ENCODE measurements at places on chromosomes 6 and 20.

GRCh38 chr6:41073203-41073967, 611 bp downstream of the NFYA start:
- peak; percentile 71 for DNase-seq

DNA sequence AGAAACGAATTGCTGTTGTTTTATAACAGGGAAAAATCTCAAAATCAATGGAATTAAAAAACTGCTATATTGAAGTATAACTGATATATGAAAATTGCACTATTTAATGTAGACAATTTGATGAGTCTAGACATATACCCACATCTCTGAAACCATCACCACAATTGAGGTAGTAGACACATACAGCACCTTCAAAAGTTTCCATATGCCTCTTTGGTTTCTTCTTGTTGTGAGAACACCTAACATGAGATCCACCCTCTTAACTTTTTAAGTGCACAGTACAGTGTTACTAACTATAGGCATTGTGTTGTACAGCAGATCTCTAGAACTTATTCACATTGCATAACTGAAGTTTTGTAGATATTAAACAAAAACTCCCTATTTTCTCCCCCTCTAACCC, 14.0 kb upstream of the SLC17A5 start:
- no peak for DNase-seq

- DNase-seq: no peak
Observed at GRCh38 chr6:146860583-146860982, 261.8 kb downstream of the ADGB start.

DNA sequence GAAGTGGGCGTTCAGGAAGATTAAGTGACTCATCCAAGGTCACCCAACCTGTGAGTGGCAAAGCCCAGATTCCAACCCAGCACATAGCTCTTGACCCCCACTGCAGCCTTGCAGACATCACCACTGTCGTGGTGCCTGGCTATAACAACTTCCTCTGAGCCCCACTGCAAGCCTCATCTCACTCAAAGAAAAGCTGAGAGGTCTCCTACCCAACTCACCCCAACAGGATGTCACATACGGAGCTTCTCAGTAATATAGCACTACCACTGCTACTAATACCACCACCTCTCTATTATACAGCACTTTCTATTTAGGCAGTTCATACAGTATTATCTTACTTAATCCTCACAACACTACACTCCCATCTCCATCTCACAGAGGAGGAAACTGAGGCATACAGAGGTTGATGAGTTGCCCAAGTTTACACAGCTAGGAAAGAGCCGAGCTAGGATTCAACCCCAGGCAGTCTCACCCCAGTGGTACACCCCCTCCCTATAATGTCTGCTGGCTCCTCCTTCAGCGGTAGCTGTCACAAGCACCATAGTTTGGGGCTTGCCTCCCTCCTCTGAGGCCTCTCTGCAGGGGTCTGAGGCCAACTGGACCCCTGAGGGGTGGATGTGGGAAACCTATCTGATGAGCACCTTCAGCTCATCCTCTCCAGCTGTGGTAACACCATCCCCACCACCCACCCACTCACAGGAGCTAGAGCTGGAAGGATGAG, 19.5 kb downstream of the TFEB start:
- no peak for DNase-seq

DNA sequence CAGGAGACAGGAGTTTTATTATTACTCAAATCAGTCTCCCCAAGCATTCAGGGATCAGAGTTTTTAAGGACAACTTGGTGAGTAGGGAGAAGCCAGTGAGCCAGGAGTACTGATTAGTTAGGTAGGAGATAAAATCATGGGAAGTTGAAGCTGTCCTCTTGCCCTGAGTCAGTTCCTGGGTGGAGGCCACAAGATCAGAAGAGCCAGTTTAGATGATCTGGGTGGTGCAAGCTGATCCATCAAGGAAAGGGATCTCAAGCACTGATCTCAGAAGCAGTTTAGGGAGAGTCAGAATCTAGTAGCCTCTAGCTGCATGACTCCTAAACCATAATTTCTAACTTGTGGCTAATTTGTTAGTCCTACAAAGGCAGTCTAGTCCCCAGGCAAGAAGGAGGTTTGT, 706.5 kb upstream of the MAP3K7 start:
- no peak for DNase-seq

- DNase-seq: no peak
Observed at GRCh38 chr6:32847795-32848194, 3.9 kb upstream of the PSMB8 start.

DNA sequence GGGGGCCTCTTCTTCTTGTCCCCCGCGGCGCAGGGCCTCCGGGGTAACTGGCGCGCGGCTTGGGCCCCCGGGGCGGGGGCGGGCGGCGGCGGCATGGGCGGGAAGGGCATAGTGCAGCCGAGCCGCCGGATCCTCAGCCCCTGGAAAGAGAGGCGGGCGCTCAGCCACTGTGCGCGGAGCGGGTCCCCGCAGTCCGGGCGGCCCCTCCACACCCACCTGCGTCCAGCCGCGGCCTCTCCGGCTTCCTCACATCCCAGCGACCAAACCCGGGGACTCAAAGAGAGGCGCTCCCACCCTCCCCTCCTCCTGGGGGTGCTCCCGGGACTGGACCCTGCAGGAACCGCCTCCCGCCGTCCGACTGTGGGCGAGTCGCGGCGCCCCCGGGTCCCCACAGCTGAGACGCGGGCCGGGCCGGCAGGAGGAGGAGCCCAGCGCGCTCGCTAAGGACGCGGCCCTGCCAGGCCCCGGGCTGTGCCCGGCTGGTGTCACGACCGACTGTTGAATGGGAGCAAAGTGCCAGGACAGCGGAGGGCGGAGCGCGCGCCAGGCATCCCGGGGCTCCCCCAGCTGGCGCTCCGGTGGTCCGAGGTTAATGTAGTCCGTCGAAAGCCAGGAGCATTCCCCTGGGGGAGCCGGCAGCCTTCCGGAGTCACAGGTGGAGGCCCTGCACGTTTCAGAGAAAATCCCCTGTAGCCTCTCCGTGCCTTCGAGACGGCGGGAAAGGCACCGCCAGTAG, at the start of gene PRR18:
TSS of gene PRR18 (minus strand) at position 360 of the 736 bp plus-strand sequence. CDS start at position 110, 250 bp downstream.
- DNase-seq: no peak

GRCh38 chr6:135479601-135480000, 17.9 kb downstream of the AHI1 start:
- DNase-seq: no peak

DNA sequence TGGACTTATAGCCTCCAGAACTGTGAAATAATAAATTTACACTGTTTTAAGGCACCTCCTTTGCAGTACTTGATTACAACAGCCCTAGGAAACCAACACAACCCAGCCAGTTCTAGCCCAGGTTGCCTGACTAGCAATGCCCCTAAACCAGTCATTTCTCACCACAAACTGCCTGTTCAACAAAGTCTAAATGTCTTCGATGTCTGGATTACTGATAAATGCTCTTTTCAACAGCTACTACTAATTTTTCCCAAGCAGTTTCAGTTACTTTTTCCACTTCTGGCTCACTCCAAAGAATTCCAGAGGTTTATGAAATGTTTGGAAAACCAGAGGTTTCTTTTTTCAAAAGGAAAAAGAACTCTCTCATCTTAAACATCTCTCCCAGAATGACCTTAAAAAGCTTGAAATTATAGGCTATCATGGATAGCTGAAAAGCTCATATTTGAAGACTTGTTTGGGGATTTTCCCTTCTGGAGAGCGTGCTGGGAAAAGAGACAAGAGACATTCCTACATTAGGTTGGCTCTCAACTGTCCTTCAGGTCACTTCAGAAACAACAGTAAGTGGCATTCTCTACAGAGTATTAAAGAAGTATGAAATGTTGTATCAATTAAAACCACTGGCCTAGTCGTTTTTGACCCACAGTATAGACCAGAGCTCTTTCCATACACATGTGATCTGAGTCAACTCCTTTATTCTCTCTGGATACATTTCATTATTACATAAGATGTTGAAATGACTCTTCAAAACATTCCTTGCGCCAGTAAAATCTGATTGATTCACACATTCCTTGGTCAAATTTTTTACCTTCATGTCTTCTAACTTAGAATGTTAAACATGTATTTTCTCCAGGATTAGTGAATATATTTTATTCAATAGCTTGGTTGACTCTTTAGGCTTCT, 265.9 kb downstream of the COL12A1 start:
- DNase-seq: no peak

GRCh38 chr6:37192666-37193065, 22.7 kb downstream of the PIM1 start:
- no peak for DNase-seq

DNA sequence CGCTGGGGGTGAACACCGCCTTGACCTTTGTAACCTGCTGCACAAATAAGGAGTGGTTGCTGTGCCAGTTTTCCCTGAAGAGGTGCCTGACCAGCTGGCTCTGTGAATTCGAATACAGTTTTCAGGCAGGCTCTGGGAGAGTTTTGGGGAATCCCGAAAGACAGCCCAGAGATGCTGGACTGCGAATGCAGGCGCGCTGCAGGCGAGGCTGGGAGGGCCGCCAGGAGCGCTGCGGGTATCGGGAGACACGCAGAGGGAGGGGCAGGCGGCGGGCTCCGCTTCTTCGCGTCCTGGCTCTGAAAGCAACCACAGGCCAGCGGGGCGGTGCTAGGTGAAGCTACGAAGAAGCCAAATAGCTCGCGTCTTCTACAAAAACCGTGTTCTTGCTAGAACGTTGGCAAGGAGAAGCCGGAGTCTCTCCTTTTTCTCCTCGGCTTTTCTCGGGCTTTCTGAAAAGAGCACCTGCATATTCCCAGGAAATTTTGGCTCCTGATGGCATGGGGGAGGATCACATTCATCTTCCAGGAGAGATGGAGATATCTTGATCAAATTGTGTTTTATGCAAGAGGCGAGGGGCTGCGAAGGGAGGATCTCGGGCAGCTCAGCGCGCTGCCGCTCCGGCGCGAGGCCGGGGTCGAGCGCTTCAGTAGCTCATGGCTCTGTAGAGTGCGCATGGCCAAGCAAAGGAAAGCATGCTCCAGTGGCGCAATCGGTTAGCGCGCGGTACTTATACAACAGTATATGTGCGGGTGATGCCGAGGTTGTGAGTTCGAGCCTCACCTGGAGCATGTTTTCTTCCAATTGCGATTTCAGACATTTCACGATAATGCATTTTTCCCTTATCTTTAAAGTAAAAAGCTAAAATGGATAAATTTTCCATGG, 158.1 kb upstream of the ZNF184 start:
- DNase-seq: no peak

- no peak for DNase-seq
Observed at GRCh38 chr20:3502878-3503277, 32.1 kb downstream of the ATRN start.

- DNase-seq: no peak
Observed at GRCh38 chr20:6395695-6396094, 272.9 kb upstream of the FERMT1 start.

DNA sequence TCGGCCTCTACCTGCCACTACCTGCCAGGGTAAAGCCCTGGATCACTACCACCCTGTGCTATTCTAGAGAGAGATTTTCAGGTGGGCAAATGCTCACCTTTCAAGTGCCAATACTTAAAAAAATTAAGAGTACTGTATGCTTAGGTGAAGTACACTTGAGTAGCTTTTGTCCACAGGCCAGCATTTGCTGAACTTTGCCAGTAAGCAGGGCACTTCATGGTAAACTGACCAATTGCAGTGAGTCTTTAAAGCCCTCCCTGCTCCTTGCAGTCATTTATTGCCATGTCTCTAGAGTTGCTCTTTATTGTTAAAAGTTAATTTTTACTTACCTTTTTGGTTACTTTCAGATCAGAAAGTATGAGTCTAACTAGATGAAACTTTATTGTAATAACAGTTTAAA, 58.5 kb downstream of the PLAGL1 start:
- DNase-seq: no peak

DNA sequence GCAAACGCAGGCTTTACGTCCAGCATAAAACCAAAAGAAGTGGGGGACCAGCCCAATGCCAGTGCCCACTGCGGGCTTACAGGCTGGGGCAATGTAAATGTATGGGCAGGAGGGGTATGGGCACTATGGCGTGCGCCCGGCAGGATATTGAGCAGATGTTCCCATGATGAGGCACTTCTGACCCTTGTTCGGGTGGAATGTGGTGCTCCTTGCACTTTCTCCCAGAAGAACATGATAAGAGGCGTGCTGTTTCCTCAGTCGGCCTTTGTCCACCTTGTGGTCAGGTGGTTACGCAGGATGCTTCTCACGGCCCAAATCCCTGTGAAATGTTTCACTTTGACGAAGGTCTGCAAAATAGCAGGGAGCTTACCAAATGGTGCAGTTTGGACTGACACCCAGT, 4.8 kb upstream of the GPR31 start:
- no peak for DNase-seq

GRCh38 chr6:26613689-26614683, 17.2 kb downstream of the ABT1 start:
- no peak for DNase-seq

DNA sequence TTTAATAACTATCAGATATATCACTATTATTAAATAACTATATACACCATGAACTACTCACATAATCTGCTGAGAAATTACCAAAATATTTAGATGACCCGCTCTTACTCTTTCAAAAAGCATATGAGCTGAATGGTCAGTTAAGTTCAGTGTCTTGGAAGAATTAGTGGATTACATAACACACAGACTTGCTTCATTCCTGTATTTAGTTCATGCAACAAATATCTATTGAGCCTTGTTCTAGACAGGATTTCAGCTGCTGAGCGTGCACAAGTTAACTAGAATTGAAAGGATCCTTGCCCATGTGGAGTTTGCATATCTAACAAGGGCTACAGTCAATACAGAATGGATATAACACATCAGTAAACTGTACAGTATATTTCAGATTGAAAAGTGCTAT, 566.2 kb downstream of the CBLN4 start:
- no peak for DNase-seq

GRCh38 chr20:9040863-9041524, 27.9 kb upstream of the PLCB4 start:
- no peak for DNase-seq

DNA sequence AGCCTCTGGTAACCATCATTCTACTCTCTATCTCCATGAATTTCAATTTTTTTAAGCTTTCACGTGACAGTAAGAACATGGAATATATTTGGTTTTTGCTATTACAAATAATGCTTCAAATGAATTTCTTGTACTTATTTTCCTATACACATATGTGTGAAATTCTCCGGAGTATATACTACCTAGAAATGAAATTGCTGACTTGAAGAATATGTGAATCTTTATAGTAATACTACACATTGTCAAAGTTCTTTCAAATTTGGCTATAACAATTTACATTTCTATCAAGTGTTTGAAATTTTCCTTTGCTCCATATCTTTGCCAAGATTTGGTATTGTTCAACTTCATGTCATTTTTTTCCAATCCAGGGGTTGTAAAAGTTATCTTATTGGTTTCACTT, 11.6 kb upstream of the VGLL2 start:
- DNase-seq: no peak

DNA sequence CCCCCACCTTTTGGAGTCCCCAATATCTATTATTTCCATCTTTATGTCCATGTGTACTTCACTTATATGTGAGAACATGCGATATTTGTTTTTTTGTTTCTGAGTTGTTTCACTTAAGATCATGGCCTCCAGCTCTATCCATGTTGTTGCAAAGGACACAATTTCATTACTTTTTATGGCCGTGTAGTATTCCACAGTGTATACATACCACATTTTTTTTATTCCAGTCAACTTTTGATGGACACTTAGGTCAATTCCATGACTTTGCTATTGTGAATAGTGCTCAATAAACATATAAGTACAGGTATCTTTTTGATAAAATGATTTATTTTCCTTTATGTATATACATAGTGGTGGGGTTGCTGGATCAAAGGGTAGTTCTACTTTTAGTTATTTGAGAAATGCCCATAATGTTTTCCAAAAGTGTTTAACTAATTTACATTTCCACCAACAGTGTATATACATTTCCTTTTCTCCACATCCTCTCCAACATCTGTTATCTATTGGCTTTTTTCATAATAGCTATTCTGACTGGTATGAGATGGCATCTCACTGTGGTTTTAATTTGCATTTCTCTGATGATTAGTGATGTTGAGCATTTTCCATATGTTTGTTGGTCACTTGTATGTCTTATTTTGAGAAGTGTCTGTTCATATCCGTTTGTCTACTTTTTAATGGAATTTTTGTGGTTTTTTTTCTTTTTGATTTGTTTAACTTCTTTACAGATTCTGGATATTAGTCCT, 34.0 kb upstream of the COL10A1 start:
- no peak for DNase-seq

All from T-cell (primary cell).